Naive B cell (primary cell): ENCODE measurements at places on chromosomes 5 and 9.

DNA sequence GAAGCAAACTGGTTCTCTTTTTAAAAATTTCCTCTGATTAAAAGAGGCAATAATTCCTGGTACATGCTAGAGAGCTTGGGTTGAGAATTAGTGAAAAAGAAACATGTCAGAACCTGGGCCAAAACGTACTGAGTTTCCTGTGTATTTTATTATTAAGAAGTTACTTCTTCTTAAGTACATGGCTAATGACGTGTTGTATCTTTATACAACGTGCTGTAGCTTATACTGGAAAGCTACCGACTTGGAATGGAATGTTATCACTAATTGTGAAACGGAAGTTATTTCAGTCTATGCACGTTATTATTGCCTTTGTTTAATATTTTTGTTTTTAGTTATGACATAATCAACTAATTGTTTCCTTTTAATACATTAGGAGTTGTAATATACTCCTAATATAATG is 43.1 kb downstream of the ZNF366 start:
- no peak for DNase-seq

- no peak for DNase-seq
These were observed 6.1 kb upstream of the SLC44A1 start for GRCh38 chr9:105238302-105238701.

- no peak for DNase-seq
These were observed 42.6 kb downstream of the NACC2 start for GRCh38 chr9:136052472-136052880.

- DNase-seq = no peak
These were observed 162.1 kb downstream of the CCDC192 start for GRCh38 chr5:127865273-127865672.

DNA sequence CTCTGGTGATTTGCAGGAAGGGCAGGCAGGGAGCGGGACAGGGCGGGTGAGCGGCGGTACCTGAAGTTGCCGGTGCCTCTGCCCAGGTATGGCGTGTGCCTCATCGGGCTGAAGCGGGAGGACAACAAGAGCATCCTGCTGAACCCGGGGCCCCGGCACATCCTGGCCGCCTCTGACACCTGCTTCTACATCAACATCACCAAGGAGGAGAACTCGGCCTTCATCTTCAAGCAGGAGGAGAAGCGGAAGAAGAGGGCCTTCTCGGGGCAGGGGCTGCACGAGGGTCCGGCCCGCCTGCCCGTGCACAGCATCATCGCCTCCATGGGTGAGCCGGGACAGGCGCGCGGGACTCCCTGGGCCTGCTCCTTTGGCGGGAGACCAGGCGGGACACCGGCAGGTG is 68.8 kb downstream of the KCNT1 start:
- no peak for DNase-seq

GRCh38 chr9:122835313-122835731 is 6.9 kb upstream of the PDCL start:
- DNase-seq = no peak

DNA sequence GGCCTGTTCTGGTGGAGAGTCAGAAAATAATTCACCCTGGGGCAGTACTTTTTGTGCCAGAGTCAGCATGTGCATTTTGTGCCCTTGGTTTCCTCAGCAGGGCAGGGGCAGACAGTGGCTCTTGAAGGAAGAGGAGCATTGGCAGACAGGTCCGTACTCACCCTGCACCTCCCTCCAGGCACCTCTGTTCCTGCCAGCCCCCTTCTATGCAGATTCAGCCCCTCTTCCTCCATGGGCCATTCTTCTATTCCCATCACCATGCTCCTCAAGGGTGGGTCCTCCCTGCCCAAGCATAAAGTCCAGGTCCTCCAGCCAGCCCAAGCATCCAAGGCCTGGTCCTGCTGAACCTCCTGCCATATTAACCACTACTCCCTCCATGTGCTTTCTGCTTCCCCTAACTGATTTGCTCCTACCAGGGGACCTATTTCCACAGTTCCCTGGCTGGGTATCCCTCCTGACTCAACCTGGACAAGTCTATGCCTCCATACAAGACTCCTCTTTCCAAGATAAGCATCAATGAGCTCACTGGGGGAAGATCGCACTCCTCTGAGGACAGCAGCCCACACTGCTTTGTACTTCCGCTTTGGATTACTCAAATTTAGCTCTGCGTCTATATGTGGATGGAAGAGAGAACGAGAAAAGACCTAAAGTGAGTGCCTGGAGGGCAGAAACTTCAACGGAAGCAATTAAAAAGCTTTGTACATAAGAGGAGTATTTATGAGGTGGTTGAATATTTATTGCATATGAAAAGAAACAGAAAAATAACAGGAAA is 9.3 kb upstream of the ACSL6 start:
- no peak for DNase-seq

DNA sequence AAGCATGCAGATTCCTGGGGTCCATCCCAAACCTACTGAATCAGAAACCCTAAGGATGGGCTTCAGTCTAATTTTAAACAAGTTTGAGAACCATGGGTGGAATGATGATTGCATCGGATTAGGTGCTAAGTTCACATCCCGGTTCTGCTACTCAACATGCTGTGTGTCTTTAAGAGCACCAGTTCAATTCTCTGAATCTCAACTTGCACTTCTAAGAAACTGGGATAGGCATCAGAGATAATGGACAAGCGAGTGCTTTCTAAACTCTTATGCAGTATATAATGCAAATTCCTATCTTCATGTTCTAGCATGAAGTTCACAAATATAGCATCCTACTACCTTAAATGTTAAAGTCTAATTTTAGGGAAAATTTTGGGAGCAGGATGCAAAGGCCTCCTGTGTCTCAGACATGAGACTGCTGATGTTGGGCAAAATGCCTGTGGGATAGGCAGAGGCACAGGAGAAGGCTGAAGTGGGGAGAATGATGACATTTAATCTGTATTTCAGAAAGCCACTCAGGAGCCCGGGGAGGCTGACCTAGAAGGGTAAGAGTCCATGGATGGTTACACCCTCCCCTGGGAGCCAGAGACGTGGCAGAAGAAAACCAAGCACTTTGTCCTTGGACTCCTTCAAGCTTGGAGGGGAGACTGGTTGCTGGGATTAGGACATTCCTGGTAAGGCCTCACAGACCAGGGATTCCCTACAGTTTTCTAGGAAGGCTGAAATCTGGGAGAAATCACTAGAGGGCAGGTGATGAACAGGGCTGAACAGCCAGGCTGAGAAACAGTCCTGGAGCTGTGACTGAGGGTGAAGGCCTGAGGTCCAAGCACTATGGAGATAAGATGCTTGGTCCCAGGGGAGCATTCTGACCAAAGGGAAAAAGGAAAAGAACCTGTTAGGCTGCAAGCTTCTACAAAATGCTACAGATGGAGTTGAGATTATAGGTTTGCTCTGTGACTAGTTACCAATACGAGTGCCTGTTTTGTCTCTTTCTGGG is 311.9 kb upstream of the PANK3 start:
- no peak for DNase-seq

DNA sequence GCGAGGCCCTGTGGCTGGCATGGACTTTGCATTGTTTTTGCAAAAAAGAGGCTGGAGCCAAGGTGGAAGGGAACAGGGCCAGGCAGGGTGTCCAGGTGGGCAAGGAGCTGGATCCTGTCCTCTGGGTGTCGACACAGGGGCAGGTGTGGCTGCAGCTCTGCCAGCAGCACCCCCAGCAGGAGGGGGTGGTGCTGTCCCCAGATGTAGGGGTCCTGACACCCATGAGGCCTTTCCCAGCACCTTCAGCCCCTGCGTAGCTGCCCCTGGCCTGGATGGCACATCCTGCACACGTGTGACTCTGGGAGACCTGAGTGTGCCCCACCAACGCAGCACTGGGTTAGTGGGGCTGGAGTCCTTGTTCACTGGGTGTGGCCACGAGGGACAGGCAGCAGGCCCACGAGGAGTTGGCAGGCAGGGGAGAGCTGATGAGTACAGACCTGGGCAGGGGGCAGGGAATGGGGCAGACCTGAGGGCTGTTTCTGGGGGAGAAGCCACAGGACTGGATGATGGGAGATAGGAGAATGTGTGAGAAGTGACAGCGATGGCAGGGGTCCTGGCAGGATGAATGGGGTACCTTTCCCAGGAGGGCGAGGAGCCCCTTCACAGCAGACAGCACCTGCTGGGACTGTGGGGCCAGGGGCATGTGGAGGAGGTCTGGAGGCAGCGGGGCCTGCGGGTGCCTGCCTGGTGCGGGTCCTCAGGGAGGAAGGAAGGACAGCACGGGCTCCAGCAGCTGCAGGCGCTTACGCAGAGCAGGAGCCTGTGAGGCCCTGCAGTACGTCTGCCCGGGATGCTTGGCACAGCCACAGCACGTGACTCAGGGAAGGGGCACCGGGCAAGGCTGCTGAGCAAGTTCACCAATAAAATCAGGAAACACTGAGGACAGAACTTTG is 3.6 kb upstream of the RASGEF1C start:
- no peak for DNase-seq

DNA sequence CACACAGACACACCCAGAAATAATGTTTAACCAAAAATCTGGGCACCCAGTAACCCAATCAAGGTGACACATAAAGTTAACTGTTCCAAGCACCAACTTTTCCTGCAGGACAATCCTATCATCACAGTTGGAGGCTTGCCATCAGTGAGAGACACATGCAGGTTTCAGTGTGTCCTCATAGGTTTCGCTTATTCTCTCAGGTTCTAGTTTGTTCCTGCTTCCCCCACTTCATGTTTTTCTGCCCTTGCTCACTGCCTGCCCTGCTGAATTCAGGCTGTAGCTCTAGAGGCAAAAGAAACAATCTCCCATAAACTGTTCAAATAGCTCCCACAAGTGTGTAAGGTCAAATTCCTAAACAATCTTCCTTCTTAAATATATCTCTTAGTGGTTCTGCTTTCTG is 20.0 kb upstream of the SHISAL2B start:
- DNase-seq = no peak

- no peak for DNase-seq
These were observed 176.1 kb downstream of the PCSK1 start for GRCh38 chr5:96256795-96257470.

GRCh38 chr5:9766581-9766980 is 136.4 kb upstream of the TAS2R1 start:
- DNase-seq = no peak
